ENCODE measurements at places on chromosomes 16 and 17.
A peak's percentile ranks its signal among the peaks of the same experiment; 100 is the strongest.

- no peak for DNase-seq
Measured at GRCh38 chr16:24978370-24978914, 36.7 kb downstream of the ARHGAP17 start.

DNA sequence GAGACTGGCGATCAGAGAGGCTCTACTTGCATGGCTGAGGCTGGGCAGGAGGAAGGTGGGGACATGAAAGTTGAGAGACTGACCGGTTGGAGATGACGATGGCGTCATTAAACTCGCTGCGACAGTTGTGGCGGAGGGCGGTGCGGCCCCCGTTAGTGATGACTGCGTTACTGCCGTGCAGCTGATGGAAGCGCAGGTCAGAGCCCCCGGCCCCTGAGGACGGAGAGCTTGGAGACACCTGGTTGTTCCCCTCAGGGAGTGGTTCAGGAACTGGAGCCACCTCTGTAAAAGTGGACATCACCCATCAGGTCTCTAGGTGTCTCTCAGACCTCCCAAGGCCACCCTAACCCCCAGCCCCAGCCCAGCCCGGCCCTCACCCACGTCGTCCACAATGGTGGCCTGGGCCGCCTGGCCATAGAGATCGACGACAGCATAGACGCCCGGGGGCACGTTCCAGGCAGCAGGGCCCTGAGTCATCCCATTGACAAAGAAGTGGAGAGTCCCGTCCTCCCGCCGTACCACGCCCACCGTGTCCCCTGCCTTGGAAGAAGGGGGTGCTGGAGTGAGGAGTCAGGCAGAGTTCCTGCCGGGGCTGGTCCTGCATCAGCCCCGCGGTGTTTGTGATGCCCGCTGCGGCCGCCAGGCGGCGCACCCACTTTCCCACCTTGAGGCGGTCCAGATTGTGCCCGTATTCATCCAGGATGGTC is 5.3 kb downstream of the NEURL4 start:
- peak; percentile 13 for DNase-seq

GRCh38 chr17:27542841-27543463 is 86.7 kb downstream of the KSR1 start:
- DNase-seq: no peak

GRCh38 chr17:30161601-30162000 is 45.0 kb downstream of the NSRP1 start:
- DNase-seq: no peak

DNA sequence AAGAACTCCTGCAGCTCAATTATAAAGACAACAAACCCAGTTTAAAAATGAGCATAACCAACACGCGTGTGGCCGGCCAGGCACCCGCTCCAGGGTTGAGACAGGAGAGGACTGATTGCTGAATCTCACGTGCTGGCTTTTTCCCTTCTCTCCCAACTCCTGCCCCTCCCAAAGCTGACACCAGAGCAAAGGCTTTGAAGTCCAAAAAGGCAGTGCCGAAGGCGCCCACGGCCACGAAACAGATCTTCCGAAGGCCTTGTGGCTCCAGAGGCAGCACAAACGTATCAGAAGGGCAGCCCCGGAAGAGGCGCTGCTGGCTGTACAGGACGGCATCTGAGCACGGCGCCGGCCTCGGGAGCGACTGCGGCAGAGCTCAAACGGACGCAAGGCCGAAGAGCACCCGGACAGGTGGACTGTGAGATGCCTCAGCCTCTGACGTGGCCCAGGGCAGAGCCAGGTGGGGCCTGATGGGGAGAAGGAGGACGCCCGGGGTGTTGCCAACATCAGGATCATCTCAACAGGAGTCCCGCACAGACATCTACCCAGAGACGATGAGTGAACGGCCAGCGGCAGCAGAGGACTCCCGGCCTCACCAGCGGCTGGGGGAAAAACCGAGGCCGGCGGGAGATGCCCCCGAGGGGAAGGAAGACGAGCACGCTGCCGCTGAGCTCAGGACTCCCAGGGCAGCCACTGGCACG is 10.5 kb downstream of the CLCN7 start:
- DNase-seq: no peak

GRCh38 chr17:19727501-19728078 is 11.2 kb upstream of the SLC47A2 start:
- no peak for DNase-seq

DNA sequence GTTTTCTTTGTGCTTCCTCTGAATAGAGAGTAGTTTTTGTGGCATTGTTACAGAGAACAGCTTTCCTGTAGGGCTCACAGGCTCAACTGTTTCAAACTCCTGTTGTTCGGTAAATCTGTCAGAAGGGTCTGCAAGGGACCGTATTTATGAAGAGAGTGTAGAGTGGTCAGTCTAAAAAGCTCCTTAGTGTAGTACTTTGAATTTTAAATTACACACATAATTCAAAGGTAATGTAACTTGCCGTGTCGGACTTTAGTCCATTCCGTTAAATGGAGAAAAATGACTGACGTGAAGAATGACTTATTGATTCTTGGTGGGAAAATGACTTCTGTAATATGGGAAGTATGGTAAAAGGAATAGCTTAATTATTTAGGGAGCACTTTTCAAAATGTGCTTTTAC is 190.9 kb downstream of the WWOX start:
- DNase-seq: no peak

- DNase-seq: no peak
Measured at GRCh38 chr17:68580236-68580770, 20.9 kb downstream of the FAM20A start.

DNA sequence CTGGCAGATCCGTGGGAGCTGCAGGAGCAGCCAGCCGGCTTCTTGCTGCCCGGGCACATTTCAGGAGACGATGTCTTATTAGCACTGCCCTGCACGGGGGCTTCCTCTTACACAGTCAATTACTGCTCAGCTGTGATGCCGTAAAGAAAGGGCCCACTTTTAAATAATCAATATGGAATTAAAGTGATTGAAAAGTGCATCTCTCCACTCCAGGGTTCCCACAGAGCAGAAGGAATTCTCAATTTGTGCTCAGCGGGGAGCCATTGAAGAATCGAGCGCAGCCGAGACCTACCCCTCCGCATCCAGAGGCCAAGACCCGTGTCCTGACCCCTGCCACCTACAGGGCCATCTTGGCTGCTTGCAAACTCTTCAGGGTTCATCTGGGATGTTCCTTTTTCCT is 399.4 kb upstream of the C16orf82 start:
- no peak for DNase-seq

DNA sequence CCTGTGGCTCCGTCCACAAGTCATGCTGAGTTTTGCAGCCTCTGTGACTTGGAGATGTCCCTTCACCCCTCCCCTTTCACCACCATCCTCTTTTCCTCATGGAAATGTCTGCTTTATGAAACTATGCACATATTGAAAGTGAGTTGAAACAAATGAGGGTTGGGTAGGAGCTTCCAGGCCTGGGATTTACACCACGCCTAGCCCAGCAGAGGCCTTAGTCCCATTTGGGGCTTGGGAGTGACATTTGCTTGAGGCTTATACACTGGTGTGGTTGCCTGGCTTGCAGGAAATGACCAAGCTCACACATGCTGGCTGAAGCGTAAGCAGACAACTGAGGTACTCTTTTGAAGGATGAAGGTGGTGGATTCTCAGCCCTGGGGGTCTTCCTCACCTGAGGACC is 10.5 kb upstream of the SPNS1 start:
- no peak for DNase-seq

DNA sequence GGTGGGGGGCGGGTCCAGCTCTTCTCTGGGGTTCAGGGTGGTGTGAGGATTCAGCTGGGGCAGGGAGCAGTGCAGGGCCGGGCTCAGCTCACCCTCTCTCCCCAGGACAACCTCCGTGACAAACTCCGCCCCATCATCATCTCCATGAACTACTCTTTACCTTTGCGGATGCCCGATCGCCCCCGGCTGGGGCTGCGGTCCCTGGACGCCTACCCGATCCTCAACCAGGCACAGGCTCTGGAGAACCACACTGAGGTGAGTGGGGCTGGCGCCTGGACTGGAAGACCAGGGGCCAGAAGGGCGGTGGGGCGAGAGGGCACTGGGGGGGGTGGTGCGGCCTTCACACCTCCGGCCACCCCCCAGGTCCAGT is 18.9 kb upstream of the PDK2 start:
- no peak for DNase-seq

- DNase-seq: no peak
Measured at GRCh38 chr16:85923153-85924021, 24.4 kb downstream of the IRF8 start.

GRCh38 chr17:12592941-12593340 is 72.7 kb upstream of the MYOCD start:
- DNase-seq: no peak

DNA sequence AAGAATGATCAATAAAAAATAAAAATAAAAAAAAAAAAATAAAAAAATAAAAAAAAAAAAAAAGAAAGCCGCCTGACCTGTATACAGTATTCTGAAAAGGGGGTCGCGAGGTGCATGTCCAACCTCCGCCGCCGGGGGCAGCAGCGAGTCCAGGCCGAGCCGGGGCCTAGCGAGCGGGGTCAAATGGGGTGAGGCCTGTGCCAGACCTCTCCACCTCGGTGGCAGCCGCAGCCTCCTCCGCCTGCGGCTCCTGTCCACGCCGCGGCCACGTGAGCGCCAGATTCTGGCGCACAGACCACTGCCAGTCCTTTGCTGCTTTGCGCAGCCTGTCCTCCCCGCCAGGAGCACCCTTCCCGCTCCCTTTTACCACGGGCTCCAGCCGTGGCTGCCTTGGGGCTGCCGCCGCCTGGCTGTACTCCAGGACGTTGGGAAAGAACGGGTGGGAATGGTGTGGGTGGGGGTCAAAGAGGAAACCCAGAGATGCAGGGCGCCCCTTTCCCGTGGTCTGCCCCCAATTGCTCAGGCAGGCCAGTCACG is 2.4 kb upstream of the BCKDK start:
- DNase-seq: peak; percentile 36

GRCh38 chr17:49610883-49611584 is 35.4 kb downstream of the NXPH3 start:
- no peak for DNase-seq

DNA sequence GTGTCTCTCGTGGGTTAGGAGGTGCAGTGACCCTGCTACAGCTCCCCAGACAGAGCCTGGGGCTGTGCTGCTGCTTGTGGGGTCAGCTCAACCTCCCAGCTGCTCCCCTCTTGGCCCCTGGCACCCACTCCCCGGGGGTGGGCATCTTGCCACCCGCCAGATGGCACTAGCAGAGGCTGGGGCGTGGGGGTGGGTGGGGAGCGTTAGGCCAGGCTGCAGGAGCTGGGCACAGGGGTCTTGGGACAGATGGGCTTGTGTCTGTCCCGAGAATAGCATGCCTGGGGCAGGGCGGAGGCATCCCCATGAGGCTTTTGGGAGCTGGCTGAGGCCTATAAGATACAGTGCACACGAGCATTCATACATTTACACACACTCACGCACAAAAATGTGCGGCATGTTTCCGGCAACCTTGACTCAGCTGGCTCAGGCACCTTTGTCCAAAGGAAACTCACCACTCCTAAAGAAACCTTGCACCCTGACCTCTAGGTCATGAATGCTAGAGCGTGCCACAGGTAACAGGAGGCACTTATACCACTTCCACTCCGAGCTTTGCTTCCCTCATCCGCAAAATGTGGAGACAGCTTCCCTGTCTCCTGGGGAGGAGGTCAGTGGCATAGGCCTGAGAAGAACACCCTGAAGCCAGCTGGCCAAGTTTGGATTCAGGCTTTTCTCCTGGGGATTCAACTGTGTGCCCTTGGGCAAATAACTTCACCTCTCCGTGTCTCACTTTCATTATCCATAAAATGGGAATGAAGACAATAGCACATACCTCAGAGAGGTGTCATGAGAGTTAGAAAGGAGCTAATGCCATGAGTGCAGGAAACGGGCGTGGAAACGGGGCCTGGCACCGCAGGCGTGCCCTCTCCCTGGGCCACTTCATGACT is 78.9 kb upstream of the LHX1 start:
- DNase-seq: peak; percentile 72

GRCh38 chr16:88862968-88863367 is 3.5 kb downstream of the PABPN1L start:
- DNase-seq: no peak

DNA sequence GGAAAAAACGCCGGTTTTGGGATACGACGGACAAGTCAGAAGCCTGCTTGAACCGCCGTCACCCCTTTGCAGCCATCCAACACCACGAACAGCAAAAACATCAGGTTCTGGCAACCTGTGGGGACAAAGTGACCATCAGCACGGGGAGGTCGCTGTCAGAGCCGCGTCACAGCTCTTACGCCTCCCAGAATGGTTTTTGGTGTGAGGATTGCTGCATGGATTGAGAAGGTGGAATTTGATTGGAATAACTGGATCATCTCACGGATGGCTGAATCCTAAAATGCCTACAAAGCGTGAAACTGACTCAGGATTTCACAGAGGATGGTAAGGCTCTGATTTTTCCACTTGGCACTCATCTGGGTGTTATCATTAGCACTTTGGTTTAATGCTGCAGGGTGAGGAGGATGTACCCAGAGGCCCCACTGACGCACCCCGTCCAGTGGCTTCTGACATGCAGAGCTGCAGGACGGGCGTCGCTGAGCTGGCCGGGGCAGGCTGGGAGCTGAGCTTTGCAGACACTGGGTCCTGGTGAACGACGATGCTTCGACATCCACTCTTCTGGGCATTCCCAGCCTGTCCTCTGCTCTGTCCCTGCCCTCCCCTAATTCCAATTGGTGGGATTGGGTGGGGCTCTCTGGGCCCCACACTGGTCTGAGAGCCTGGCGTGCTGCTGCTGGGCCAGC is 73.4 kb upstream of the CREBBP start:
- no peak for DNase-seq

- peak; percentile 50 for DNase-seq
Measured at GRCh38 chr16:70476272-70477020, 22.1 kb downstream of the FCSK start.

DNA sequence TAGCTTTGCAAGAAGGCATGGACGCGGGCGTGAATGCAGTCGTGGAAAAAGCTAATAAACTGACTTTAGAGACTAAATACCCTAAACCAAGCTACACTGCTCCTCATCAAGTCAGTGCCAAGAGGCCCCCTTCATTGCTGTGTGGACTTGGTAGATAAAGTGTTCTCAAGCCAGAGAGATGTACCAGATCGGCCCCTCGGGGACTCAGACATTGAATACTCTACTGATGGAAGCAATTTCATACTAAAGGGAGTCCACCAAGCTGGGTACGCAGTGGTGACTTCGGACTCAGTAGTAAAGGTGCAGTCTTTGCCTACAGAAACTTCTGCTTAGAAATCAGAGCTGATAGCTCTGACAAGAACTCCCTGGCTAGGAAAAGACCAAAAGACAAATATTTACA is 8.8 kb downstream of the POLR3K start:
- no peak for DNase-seq

DNA sequence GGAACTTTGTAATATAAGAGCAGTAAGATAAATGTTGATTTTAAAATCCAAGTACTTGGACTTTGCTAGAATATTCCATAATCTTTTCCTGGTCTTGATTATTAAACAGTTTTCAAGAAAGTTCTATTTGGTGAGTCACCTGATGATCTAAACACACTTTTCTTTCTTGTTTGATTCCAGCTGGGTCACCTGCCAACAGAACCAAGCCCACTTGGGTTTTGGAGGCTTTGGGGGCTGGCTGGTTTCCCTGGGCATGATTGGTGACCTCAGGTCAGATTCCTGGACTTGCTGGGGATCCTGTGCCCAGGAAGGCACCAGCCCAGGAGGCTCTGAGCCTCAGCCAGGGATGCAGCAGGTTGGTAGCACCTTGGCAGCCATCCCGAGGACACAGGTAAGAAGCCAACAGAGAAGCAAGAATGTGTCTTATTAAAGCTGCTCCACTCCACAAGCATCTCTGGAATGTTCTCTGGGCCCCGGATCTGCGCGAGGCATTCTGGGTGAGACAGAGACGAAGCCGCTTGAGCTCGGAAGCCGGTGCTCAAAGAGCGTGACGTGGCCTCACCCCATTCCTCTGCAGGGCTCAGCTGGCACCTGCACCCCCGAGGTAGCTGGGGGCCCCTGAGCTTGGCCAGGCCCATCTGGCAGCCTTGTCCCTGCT is 3.1 kb upstream of the TEX19 start:
- DNase-seq: no peak
